ENCODE measurements at places on chromosomes 11 and 22.

- no peak for DNase-seq
These were observed 162.9 kb upstream of the POU2AF2 start for GRCh38 chr11:111082664-111083063.

GRCh38 chr11:65340226-65340625 lies 6.6 kb downstream of the DPF2 start:
- DNase-seq: no peak

DNA sequence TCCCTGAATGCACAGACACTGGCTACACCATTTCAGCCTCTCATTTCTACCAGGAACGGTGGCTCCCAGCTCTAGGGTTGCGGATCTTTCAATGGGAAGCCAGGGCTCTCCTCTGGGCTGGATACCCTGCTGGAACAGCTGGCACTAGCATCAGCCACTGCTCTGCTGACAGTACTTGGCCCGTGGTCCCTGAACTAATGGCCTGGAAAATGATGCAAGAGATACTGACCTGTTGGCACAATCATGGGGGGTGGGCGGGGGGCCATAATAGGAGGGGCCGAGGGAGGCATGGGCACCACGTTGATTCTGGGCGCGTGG lies 10.7 kb upstream of the TBC1D10A start:
- no peak for DNase-seq

- no peak for DNase-seq
These were observed 30.8 kb downstream of the SYTL2 start for GRCh38 chr11:85779956-85780640.

GRCh38 chr11:112318184-112318591 lies 57.5 kb upstream of the PLET1 start:
- no peak for DNase-seq

DNA sequence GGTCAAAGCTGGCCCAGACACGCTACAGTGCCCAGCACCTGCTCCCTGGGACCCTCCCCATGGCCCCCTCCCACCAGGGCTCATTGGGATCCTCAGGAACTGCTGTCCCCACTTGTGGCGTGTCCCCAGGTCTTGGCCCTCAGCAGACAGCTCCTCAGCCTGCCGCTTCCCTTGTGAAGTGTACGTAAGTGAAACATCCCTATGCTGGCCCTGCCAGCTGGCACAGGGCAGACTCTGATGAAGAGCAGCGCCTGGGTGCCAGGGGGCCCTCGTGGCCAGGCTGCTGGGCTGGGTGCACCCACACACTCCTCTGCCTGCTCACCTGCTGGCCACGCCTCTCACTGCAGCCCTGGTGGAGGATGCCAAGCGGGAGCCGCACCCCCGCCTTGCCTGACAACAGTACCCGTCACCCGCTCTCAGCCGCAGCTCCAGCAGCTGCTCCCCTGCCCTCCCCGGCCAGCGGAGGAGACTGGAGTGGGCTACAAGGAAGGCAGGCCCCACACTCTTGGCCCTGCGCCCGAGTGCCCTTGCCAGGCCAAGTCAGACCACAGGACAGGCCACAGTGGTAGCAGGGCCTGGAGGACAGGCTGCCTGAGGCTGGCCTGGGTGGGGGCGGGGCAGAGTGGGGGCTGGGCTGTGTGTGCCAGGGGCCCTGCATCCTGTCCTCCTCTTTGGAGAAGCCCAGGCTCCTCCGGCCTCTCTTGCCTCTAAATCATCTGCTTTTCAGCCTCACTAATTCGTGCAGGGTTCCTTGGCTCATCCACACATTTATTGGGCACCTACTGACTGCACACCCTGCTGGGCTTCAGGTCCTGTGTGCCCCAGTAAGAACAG lies 39.5 kb downstream of the IGF2 start:
- DNase-seq: peak; percentile 95

DNA sequence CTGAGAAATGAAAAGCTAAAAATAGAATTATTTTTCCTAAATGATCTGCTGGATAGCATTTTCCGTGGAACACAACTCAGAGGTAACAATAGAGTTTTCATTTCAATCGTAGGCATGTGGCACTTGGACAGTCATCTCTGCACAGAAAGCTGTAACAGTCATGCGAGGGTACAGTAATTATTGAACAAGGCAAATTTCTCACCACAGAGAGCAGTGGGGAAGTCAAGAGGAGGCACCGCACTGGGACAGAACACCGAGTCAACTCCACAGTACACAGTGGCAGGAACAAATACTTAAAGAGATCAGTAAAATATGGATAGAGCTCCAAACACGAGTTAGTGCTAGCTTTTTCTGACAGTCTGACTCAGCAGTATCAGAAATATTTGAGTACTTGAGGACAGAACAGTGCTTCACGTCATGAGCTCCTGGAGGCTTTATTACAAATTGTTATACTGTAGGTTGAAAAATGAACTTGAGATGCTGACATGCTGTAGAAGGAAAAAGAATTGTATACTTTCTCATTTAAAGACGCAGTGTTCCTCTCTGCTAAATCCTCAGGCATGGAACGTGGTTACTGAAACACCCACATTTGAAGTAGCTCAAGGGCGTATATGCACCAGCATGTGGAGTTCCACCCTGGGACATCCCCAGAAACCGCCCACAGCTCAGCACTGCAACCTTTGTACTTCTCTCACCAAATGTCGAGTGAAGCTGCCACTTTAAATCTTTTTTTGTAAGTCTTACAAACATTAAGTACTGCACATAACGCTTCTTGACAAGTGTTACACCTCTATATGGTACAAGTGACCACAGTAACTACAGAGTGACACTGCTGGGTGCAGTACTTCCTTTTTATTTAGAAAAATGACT lies 27.4 kb upstream of the YPEL1 start:
- no peak for DNase-seq

DNA sequence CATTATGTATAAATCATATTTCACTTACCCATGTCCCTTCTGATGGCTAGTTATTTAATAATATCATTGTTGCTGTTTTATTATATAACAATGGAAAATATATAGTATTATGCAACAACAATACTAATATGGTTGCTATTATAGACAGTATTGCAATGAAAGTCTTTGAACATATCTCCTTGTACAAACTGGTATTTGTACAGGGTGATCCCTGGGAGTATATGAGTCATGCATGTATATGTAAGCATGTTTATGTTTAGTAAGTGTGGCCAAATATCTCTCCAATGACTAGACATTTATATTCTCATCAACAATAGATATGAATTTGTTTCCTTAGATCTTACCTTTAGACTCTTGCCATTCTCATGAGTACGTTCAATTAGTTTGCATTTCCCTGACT lies 55.9 kb downstream of the KCNC1 start:
- no peak for DNase-seq

- peak; percentile 76 for DNase-seq
These were observed 52.0 kb upstream of the THY1 start for GRCh38 chr11:119474682-119475596.

DNA sequence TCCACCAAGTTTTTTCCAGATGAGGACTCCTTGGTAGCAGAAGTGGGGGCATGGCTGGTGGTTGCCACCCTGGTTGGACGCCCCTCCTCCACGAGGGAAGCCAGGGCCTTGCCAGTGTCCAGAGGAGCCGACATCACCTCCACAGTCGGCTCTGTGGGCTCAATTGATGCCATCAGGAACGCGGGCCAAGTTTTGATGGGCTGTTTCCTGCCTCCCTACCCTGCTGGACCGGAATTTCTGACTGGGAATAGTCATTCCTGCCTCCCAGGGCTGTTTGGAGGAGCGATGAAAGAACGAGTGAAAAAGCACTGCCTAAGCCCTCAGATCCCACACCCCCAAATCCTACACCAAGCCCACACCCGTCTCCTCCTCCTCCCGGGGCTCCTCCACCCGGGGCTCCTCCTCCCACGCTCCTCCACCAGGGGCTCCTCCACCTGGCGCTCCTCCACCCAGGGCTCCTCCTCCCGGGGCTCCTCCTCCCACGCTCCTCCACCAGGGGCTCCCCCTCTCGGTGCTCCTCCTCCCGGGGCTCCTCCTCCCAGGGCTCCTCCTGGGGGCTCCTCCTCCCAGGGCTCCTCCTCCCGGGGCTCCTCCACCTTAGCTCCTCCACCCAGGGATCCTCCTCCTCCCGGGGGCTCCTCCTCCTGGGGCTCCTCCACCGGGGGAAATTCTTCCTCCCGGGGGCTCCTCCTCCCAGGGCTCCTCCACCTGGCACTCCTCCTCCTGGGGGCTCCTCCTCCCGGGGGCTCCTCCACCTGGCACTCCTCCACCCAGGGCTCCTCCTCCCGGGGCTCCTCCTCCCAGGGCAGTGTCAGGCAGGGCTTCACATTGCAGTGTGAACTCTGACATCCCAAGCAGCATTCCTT lies 10.0 kb upstream of the PRR5 start:
- DNase-seq: no peak

DNA sequence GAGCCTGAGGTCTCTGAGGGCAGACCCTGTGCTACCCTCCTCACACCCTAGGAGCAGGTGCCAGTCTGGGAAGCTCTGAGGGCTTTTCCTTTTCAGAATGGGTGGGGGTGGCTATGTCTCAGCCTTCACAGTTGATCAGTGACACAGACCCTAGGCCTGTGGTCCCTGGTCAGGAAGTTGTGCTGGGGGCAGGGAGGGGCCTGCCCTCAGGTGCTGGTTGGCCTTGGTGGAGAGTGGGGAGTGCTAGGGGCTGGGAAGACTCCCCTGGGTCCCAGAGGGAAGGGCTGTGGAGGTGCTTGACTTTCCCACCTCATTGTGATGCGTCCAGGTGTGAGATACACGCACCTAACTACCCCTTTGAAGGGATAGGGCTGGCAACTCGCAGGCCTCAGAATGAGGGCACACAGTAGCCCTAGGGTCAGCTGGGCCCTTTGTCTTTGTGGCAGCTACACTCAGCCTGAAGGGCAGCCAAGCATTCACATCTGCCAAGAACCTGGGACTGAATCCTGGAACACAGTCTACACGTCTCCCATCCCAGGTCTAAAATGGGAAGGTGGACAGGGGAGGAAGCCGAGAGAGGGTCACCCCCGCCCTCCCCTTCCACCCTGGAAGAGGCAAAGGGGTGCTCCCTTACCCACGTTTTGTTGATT lies 31.2 kb upstream of the ATXN10 start:
- DNase-seq: no peak

DNA sequence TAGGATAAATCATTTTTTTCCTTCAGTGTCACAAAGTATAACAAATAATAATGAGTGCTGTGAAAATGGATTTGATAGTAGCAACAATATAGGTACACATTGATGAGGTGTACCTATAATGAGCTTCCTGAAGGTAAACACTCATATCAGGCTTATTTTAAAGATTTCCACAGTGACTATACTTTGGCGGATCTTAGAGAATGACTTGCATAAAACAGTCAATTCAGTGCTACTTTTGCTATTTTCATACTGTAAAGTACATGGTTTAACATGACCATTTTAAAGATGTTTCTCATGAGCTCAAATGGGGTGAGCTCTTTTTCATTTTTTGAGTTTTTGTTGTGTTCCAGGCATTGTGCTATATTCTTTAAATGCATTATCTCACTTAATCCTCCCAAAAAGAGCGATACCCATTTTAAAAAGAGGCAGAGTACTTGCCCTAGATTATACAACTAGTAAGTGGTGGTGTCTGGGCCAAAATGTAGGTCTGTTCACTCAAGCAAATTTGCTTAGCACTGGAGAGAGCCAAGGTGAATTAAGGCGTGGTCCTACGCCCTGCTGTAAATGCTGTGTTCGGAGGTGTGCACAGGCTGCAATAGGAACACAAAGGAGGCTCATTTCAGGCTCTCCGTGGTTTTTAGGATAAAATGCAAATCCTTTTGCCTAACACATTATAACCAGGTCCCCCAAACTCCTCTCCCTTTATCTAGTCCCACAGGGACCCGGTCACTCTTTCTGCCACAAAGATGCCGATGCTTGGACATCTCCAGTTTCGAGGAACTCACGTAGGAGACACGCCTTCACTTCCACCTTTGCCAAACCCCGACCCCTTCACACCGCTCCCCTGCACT lies 617 bp upstream of the ALKBH3 start:
- no peak for DNase-seq

GRCh38 chr11:114304969-114305368 lies 8.8 kb downstream of the NNMT start:
- no peak for DNase-seq

GRCh38 chr11:32353884-32354283 lies 81.5 kb downstream of the WT1 start:
- no peak for DNase-seq

DNA sequence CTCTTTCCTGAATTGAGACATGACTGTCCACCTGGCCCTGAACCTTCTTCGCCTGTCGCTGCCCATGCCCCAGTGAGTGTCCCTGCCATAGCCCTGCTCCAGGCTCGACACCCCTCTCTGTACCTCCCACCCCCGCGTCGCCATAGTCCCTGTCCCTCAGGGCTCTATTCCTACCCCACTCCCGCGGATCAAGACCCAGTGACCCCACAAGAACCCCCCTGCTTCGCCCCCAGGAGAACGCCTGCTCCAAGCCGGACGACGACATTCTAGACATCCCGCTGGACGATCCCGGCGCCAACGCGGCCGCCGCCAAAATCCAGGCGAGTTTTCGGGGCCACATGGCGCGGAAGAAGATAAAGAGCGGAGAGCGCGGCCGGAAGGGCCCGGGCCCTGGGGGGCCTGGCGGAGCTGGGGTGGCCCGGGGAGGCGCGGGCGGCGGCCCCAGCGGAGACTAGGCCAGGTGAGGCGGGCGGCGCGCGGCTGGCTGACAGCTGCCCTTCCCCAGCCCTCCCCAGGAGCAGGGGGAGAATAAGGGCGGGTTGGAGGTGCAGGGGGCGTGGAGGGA lies 5.6 kb downstream of the NRGN start:
- no peak for DNase-seq

DNA sequence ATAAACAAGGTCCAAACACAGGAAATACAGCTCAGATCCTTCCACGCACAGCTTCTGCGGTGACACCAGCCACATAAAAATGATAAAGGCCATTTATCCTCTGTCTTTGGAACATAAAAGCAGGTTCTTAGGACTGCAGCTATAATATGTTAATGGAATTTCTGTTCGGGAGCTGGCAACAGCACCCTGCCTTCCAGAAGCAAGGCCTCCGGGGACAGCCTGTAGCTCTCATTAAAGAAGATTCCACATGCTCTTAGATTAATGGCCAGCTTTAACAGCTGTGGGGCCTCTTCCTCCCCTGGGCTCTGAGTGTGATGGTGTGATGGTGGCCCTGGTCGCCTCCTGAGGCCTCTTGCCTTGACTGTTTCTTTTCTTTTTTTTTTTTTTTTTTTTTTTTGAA lies 137.3 kb downstream of the CACNA1I start:
- DNase-seq: no peak

GRCh38 chr11:84290647-84291046 lies 1004.5 kb upstream of the CCDC90B start:
- DNase-seq: no peak

- DNase-seq: no peak
These were observed 3.6 kb downstream of the MMP1 start for GRCh38 chr11:102794382-102794781.

DNA sequence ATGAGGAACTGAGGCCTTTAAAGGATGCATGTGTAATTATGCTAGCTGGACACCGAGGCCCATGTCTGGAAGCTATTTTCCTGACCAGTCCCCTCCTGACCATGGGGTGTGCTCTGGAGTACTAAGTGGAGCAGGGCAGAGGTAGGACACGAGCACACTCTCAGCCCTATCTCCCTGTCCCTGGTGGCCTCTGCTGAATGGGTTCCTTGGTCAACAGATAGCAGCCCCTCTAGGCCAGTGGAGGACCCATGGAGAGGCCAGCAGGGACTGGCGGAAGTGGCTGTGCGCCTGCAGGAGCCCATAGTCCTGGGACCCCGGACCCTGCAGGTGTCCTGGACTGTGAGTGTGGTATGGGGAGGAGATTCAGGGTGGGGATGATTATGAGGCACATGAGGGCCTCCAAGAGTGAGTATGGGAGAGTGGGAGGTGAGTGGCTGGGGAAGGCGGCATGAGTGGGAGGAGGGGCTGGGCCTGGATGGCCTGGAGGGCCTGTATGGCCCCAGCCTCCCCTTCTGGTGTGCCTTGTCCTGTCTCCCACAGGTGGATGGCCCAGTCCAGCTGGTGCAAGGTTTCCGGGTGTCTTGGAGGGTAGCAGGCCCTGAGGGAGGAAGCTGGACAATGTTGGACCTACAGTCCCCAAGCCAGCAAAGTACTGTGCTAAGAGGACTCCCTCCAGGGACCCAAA lies 9.5 kb downstream of the ROBO3 start:
- no peak for DNase-seq
